ENCODE measurements at places on chromosomes 13 and 19.

DNA sequence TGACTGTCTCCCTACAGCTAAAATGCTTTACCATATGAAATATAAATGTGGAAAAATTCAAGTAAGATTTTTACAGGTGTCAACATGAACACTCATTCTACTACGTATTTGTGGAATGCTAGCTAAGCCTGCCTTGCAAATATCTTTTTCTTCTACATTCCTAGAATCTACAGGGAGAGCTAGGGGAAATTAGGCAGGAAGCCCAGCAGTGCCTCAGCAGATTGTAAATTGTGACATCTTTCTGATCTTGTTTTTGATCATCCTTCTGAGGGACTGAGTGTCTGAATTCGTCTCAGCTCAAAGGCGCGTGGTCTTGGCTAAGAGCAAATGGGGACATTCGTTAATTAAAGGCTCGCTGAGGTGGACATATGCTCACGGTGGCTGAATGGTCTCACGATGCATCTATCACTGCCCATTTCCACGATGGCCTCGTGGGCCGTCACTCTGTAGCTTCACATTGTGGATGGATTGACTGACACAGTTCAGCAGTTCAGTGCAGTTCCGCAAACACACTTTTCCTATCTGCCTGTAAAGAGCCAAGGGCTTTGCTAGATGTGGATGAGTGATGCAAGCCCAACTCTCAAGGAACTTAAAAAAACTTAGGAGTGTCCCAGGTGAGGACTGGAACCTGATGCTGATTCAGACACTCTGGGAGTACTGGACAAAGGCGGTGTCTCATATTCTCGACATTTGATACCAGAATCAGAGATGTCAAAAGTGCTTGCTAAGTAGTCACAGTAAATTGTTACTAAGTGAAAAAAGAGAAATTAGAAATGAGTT, 562.5 kb downstream of the EFNB2 start:
- DNase-seq, result no peak

DNA sequence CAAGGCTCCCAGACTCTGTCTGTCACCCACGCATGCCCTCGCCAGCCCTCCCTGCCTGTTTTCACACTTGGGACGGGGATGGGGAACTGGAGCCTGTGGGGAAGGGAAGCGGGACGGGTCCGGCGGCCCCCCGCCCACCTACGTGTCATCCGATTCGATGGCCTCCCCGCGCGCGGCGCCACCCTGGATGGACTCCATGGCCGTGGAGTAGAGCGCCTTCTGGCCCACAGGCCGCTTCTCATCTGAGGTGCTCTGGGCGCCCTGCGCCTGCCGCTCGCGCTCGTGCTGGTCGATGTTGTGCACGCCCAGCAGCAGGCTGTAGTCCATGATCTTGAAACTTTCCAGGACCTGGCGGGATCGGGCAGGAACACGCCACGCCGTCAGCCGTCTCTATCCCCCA, 25.1 kb upstream of the CACTIN start:
- DNase-seq, result no peak

DNA sequence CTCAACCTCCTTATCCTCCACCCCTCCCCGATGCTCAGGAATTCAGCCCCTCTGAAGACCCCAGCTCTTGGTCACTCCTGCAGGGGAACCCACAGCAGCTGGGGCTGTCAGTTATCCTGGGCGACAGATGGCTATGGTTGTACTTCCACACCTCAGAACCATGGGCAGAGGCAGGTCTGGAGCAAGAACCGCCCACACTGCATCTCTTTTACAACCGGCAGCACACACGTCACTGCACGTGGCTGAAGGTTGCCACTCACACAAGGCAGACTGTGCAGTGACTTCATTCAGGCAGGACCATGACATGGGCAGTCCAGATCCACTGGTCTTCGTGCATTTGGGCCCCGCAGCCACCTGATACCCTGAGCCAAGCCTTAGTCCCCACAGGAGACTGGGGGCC, 21.5 kb upstream of the SDHAF1 start:
- DNase-seq, result no peak

- DNase-seq, result no peak
Measured at GRCh38 chr13:39448834-39449233, 154.2 kb downstream of the LHFPL6 start.
